Progenitor cell of endocrine pancreas (in vitro differentiated cells): ENCODE measurements at places on chromosomes 2 and 18. TPM values are rescaled to one million over a fixed set of nuclear protein-coding genes. Genes with fewer than 3 reads are reported as not detected.

The STEAP3 gene
- total RNA-seq = 3.9 and 6.8 TPM in 2 replicates

DNA sequence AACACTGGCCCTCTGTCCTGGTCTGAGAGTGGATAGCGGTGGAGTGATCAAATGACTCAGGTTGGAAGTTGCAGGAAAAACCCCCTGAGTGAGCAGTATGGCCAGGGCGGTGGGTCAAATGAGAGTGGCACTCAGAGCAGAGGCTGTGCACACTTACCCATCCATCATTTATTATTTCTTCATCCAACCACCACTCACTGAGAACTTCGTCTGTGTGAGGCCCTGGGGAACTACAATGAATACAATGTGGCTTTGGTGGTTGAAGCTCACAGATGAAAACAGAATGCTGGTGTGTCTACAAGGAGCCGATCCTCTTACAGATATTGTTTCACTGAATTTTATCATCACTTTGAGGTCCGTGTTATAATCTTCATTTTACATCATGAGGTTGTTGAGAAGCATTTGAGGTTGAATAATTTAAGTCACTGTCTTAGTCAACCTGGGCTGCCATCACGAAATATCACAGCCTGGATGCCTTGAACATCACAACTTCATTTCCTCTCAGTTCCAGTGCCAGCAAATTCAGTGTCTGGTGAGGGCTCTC is 73.4 kb upstream of the ID2 start:
- H3K27me3 ChIP-seq = no peaks in the 10 kb centered on the region
- no peak overlapping the region for H3K4me3 ChIP-seq
- H3K4me1 ChIP-seq = peaks cover 31% of the 10 kb centered on the region
- no peak for DNase-seq
- no peak overlapping the region for H3K27ac ChIP-seq
- H3K36me3 ChIP-seq = peaks cover 2% of the 10 kb centered on the region

The ARL4C gene
- 39.9 and 41.8 TPM in 2 replicates for total RNA-seq

GRCh38 chr18:32358075-32358474 is 112.6 kb downstream of the GAREM1 start:
- no peak for DNase-seq
- no peak overlapping the region for H3K27ac ChIP-seq
- H3K4me1 ChIP-seq = peaks cover 24% of the 10 kb centered on the region
- H3K36me3 ChIP-seq = peaks cover 1% of the 10 kb centered on the region
- H3K27me3 ChIP-seq = no peaks in the 10 kb centered on the region

- peaks cover 4% of the 10 kb centered on the region for H3K4me1 ChIP-seq
- H3K36me3 ChIP-seq = peaks cover 5% of the 10 kb centered on the region
- H3K27me3 ChIP-seq = no peaks in the 10 kb centered on the region
- no peak overlapping the region for H3K4me3 ChIP-seq
Observed at GRCh38 chr2:171964308-171964707, 35.4 kb upstream of the METAP1D start.

The RAD51AP2 gene
- 0.07 and 0.13 TPM in 2 replicates for total RNA-seq

The CENPA gene
- 10.5 and 10.7 TPM in 2 replicates for total RNA-seq
